ENCODE measurements at places on chromosomes 7 and 10.

- DNase-seq: no peak
Measured at GRCh38 chr10:45495438-45496152, 121.6 kb downstream of the ALOX5 start.

DNA sequence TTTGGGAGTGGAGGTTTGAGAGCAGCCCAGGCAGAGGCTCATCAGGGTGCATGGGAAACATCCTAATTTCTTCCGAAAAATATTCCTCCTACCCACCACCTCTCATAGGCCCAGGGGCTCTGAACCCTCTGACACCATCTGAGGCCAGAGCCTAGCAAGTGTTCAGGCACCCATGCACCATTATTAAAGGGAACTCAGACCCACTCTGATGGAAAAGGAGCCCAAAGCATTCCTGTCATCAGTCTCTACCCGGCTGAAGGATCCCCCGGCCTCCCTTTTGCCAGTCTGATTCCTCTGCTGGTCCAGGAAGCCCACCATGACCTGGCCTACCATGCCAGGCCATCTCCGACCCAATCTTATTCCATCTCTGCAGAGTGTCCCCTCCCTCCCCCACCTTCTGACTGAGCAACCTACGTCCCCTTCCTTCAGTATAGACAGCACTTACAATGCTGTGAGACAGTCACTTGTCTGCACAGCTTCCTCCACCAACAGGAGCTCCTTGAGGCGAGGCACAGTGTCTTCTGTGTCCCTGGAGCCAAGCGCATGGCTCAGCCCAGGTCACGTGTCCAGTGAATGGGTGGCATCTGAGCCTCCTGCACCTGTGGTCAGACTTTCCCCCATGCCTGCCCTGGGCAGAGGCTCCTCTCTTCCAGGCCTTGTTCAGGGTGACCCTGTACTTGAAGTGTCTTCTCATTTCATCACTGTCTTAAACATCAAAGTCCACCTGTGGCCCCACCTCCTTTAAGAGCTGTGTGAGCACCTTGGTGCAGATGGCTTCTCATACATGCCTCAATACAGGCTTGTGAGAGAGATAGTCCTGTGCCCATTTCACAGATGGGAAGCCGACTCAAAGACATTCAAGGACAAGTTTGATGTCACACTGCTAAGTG is 889 bp upstream of the GPR15LG start:
- no peak for DNase-seq

DNA sequence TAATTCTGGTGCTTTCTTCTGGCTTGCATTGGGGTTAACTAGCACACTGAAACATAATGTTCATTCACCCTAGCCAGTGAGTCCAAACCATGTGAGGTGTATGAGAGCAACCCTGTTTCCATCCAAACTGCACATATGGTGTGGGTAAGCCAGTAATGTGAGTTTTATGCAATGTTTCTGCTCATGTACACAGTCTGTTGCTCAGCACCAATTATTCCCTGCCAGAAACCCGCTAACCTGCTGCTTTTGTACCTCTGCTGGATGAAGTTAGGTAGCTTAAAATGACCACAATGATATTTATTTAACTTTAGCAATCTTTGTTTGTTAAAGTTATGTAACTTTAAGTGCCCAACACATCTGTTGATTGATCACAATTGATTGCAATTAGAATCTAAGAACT is 93.7 kb upstream of the RPA3 start:
- DNase-seq: no peak

- no peak for DNase-seq
Measured at GRCh38 chr7:108348913-108349312, 107.3 kb downstream of the NRCAM start.

- DNase-seq: no peak
Measured at GRCh38 chr10:126465771-126466170, 77.5 kb upstream of the ADAM12 start.

DNA sequence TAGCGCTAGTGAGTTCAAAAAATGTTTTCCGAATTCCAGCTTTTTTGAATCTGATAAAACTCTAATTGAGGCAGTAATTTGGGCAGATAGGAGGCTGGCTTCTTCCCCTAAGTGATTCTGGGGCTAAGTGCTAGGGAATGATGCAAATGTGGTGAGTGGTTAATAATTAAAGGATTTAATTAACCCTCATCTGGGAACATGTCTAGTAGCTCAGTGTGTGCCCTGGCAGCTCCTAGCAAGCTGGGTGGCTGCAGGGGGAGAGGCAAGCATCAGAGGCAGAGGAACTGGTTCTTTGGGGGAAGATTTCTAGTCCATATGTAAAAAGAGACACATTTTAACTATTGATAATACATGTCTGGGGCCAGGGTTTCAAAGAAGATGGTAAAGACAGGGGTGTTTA is 354.5 kb downstream of the WDR11 start:
- DNase-seq: no peak

Measured in CD8-positive, alpha-beta T cell (primary cell).